Activated CD8-positive, alpha-beta memory T cell treated with anti-CD3 and anti-CD28 coated beads for 4 hours (primary cell): ENCODE measurements at places on chromosomes 1 and 21.

DNA sequence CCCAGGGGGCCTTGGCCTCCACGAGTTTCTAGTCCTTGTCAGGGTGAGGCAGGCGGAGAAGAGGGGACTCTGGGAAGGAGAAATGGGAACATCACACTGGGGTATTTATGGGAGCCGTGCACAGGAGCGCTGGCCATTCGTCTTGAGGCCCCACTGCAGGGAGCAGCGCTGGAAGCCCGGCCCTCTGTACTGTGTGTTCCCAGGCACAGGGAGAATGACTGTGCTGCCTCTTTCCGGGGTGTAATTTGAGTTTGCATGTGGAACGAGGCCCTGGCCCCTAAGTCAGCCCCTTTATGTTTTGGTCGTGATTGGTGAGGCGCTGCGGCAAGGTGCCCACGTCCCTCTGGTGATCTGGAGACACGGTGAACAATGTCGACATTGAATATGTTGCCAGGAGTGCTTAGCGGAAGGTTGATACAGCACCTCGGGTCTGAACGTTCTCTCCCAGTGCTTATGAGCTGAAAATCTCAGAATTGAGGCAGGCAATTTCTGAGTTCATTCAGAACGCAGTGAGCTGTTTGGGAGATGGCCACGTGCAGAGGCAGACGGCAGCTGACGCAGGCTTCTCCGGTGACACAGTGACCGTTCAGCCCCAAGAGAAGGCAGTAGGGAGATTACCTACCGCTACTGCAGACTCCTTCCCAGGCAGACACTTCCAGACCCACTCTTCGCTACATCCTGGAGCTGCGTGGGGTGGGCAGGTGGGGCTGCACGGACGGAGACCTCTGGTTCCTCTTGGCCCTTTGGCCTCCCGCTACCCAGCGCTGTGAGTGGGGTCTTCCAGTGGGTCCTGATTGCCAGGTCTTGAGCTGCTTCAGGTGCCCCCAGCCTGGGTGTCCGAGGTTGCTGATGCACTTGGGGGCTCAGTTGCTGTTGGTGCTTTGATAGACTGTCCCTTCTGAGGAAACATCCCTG lies 265.8 kb downstream of the CAMTA1 start:
- no peak for DNase-seq

DNA sequence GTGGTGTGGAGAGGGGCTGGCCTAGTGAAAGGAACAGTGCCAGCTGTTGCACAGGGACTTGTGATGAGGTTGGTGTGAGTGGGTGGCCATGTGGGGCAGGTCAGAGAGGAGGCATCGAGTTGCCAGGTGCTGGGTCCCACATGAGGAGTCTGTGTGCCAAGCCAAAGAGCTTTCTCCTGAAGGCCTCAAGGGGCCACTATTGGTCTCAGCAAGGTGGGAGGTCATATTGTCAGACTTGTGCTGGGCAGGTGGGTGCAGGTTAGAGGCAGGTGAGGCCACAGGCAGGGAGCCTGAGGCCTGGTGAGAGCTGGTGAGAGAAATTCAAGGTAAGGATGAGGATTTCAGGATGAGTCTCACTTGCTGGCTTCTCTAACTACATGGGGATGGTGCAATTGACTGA lies 256.8 kb downstream of the DISC1 start:
- no peak for DNase-seq

DNA sequence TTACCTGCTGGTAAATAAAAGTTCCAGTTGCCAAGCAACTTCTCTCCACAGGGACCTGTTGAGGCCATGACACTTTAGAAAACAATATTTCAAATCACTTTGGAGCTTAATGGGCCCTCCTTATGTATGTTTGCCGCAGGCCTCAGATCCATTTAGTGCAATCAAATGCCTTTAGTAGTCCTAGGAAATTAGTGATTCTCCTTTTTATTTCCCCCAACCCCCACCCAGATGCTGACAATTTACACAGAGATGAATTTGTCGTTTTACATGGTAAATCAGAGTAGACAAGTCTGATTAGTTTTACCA lies 83.6 kb downstream of the CLIC4 start:
- DNase-seq = no peak

DNA sequence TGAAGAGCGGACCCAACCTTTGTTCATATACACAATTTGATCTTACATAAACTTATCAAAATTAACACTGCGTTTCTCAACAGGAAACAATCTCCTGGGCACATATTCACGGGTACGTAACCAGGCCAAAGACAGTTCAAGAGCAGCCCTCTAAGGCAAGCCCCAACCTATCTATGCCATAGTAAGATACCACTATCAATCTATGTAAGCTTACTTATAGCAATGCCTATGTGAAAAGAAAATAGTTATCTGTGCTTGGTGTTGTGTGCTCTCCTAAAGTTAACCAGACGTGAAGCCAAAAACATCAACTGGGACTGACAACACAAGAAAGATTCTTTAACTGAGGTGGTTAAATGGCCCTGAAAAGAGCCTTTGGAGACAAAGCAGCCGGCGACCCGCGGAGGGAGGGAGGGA lies 49.4 kb upstream of the BOLA1 start:
- no peak for DNase-seq

DNA sequence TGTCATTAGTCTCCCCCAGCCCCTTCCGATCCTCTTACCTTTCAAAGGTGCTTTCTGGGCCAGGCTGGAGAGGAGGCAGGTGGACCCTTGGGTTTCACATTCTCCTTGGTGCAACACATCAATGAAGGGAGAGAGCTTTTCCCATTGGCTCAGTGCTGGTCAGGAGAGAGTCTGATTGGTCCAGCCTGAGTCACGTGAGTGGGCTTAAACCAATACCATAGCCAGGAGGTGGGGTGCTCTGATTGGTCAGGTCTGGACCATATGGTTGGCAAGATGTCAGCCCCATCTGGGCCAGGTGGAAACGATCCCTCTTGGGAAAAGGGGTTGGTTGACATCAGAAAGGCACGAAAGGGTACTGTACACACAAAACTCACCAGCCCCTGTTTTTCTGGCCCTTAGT lies 44.8 kb upstream of the ABCG1 start:
- no peak for DNase-seq

- no peak for DNase-seq
These were observed at the start of gene LCE2D for GRCh38 chr1:152663098-152663497. TSS of gene LCE2D (plus strand) at chr1:152663380. CDS start at chr1:152664106, 726 bp downstream.

- no peak for DNase-seq
These were observed 21.1 kb upstream of the SLC45A3 start for GRCh38 chr1:205701420-205701819.

DNA sequence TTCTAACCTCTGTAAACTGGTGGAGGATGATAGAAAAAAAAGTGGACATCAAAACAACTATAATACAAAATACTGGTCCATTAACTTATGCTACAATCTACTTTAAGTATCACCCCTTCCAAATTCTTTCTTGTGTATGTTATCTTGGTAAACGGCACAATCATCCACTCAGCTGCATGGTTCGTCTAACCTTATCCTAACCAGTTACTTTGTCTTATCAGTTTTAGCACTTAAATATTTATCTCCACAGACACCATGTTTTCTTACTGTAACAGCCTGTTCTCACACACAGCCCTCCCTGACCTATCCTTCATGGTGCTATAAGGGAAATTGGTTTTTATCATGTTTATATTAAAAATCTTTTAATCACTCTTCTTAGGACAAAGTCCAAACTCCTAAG lies 157.2 kb downstream of the PTGER3 start:
- DNase-seq = no peak

DNA sequence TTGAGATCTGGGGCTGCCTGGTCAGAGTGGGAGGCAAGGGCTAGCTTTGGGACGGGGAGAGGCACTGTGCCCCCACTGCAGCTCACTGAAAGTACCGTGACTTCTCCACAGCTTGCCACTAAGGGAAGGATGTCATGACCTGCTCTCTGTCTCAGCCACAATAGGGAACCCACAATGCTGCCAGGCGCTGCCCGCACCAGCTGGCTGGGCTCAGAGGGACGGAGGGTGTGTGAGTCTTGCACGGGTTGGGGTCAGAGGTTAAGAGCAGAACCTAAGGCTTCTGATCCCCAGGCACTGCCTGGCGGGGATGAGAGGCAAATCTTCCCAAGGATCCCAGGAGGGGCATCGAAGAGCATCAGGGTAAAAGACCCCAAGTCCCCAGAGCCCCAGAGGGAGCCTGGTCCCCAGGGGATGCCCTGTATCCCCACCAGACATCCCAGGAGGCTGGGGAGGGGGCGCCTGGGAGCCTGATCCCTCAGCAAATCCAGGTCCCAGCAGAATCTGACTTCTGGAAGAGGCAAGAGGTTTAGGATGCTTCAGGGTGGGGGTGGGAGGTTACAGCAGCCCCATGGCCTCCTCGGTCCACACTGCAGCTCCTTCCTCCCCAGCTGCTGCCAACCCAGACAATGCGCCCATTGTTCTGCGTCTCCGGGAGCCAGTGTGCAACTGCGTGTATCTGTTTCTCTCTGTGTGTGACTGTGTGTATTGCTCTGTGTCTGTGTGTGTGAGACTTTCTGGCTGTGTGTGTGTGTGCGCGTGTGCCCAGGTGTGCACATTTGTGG lies 2.0 kb upstream of the MARCKSL1 start:
- no peak for DNase-seq

- no peak for DNase-seq
These were observed 73.9 kb upstream of the RRP15 start for GRCh38 chr1:218211241-218211640.

- DNase-seq = no peak
These were observed 12.0 kb downstream of the SLC35D1 start for GRCh38 chr1:67041841-67042503.

GRCh38 chr1:169949139-169949538 lies 55.4 kb upstream of the SCYL3 start:
- no peak for DNase-seq

- no peak for DNase-seq
These were observed 156.6 kb upstream of the RAB4A start for GRCh38 chr1:229114315-229114714.

DNA sequence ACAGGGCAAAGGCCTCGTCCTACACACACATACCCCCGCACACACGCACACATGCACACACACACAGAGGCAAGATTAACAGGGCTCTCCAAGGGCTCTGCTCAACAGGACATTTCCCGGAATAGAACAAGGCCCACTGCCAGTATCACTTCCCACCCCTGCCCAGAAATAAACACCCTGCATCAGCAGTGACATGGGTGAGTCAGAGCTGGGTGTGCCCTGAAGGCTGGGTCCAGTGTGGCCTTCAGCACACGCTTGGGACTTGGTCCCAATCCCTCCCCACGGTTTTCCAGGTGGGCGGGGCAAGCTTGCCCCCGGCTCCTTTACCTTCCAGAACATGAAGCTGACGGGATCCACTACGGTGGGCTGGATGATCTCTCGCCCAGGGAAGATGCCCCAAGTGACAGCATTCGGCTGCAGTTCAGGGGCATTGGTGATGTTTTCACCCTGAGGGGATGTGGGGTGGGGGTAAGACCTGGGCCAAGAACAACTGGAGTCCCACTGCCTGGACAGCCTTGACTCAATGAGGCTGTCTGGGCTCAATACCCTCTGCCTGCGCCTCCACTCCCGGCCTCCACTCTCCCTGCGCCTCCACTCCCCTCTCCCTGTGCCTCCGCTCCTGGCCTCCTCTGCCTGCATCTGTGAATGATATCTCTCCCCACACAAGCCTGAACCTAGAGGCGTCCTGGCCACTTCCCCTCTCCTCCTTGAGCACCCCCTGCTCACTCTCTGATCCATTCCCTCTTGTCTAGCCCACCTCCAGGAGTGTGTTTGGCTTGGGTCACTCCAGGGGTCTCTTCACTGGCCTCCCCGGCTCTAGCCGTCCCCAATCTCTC lies 14.7 kb downstream of the MTHFR start:
- no peak for DNase-seq

DNA sequence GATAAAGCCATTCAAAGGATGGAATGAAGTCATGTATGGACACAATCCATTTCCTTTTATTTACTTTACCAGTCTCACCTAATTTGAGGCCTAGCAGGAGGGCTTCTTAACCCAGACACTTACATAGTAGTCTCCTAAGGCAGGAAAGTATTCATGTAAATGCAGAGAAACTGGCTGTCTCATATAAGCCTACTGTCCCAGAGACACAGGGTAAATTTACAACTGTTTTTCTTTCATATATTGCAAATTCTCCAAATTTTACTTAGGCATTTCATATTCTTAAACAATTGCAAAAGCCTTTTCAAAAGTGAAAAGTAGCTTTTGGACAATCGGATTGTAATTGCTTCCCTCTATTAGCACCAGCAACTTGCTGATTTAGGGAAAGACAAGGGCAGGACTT lies 29.9 kb downstream of the SPAG17 start:
- DNase-seq = no peak

DNA sequence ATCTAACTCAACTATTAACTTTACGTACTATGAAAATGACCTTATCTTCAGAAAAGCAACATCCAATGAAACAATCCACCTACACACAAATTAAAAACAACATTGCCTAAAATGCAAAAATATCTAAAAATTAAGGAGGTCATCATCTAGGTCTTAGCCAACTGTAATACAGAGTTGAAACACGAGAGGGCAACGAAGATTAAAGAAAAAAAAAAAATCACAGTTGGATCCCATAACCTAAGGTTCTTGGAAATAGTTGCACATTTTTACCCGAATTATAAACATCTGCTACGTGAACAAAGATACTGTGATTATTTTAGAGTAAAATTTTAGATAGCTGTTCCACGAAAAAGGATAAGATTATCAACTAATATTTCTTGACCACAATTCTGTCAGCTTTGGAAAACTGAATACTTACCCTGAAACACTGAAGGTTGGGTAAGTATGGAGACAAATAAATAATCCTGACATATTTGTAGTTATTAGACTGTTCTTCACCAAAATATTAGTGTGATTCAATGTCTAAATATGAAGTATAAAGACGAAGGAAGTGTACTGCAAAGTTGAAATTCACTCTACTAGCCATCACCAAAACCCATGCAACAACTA lies 88.0 kb upstream of the AK4 start:
- DNase-seq = no peak

DNA sequence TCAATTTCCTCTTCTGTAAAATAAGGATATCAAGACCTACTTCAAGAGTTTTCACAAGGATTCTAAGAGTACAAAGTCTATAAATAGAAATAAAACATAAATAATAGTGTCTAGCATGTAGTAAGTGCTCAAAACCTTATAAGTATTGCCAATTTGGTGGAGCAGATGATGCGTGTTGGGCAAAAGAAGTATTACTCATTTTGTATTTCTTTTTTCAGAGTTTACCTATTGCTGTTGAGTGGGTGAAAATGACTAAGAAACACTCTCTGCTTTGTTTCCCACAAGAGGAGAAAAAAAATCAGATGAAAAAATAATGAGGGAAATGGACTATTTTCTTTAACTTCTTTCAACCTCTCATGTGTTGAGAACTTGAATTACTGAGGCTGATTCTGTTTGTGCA lies 103.3 kb upstream of the KCNK2 start:
- DNase-seq = no peak
